ENCODE measurements at places on chromosomes 5 and 9.

DNA sequence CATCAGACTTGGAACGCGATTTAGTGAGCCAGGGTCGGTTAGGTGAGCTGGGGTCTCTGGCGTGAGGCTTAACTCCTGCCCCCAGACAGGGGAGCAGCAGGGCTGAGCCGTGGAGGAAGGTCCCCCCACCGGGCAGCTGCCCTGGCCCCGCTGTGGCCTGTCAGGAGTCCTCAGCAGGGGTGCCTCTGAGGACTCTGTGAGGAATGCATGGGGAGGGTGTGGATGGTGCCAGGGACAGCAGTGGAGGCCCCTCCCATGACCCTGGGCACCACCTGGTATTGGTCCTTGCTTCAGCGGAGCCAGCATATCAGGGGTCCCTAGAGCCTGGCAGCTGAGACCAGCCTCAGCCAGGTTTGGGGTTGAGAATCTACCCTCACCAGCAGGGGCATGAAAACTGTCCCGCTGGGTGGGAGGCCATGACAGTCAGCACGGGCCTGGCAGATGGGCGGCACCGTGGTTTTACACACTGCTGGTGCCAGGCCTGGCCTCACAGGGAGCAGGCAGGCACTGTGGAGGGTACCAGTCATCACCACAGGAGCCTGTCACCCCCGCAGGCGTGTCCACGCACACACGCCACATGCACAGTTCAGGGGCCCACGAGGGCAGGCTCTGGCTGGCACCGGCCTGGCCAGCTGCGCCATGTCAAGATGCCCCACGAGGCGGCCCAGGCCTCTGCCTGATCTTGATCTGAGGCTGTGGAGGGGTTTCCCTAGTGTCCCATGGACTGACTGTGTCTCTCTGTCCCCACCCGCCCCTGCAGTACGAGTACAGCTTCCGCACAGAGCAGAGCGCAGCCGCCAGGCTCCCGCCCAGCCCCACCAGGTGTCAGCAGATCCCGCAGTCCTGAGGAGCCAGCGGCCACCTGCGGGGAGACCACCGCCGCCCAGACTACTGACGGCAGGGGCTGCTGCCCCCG is 111.1 kb upstream of the LMX1B start:
- DNase-seq = no peak

DNA sequence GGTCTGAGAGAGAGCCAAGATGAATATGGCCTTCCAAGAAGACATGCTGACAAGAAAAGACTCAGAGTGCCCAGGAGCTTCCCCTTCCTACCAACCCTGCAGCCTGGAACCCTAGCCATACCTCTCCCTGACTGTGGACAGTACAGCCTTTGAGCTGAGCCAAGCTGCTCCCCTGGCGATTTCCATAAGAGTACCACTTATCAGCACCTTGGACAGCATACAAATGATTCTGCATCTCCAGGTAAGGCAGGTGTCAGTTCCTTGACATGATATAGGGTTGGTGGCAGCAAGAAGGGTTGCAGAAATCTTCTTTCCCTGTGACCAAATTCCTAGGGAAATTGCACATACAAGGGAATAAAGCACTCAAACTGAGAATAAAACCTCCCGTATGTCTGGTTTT is 58.3 kb downstream of the MFAP3 start:
- no peak for DNase-seq

DNA sequence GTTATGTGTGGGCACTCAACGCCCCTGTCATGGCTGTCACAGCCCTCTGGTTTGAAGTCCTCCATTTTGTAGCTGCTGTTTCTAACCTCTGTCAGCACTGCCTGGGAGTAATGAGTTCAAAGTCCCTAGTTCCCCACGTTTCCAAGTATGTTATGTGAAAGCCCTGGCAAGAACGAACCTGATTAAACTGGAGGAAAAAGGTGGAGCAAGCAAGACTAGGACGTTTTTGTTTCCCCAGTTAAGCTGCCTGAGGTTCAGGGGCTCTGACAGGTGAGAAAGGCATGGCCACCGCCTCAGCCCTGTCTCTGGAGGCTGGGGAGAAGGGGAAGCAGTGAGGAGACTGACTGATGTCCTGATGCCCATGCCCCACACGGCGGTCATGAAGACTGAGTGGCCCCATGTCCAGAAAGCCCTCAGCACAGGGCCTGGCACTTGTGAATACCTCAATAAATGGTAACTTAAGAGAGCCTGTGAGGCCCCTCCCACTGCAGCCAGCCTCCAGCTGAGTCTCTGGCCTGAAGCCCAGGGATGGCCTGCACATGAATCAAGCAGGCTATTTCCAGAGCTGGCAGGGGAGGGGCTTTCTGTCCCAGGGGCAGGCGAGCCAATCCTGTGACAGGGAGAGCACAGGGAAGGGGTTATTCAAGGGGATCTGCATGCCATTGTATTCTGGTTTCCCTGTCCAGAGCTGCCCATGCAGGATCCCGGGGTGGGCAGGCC is 61.8 kb downstream of the PFDN1 start:
- no peak for DNase-seq

DNA sequence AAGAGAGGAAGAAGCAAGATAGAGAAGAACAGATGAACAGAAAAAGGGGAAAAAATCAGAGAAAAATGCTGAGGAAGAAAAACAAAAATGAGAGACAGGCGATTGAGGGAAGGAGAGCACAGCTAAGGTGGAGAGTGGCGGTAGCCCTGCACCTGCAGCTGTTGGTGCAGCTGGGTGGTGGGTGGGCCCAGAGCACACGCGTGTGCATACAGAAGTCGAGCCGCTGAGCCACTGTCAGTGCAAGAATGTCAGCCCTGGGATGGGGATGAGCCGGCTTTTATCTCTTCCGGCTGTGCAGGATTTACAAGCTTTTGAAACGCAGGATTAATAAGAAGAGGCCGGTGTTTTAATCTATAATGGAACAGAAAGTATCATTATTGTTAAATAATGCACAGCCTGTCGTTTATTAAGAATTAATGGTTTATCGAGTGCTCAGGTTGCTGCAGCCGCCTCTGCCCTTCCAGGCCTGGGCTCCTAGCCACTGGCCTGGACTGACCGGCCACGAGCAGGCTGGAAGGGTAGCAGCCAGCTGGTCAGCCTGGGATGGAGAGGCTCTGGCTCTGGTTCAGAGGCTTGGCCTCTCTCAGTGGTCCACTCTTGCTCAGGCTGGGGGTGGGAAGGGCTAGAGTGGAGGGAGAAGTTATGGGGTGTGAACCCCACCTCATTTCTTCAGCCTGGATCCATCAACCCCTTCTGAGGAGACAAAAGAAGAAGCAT is 68.7 kb downstream of the PCDH1 start:
- no peak for DNase-seq
